ENCODE measurements at places on chromosomes 3 and 15. TPM values are rescaled to one million over a fixed set of nuclear protein-coding genes. Genes with fewer than 3 reads are reported as not detected.
A peak's percentile ranks its signal among the peaks of the same experiment; 100 is the strongest.

- H3K4me1 ChIP-seq = no peaks in the 10 kb centered on the region
- peak overlapping the region; percentile 16 for H3K27ac ChIP-seq
- no peaks in the 10 kb centered on the region for H3K36me3 ChIP-seq
- no peak overlapping the region for H3K4me3 ChIP-seq
These were observed 28.9 kb downstream of the CFAP91 start for GRCh38 chr3:119731560-119732343.

DNA sequence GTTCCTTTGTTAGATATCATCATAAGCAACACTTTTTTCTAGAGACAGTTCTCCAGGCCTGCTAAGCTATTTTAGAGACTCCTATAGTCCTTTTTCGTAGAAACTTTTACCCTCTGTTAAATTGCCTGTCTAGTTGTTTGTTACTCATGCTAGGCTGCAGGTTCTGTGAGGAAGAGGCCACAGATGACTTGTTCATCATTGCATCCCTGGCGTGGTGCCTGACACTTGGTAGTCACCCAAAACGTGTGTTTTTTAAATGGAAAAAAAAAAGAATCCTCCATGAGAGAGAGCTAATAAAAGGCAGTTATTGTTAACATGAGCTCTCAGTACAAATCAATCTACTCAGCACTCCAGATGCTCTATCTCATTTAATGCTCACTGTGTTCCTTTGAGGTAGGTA lies 35.1 kb downstream of the CCDC54 start:
- no peak overlapping the region for H3K27ac ChIP-seq
- H3K27me3 ChIP-seq = no peaks in the 10 kb centered on the region
- no peaks in the 10 kb centered on the region for H3K4me1 ChIP-seq
- no peaks in the 10 kb centered on the region for H3K36me3 ChIP-seq
- DNase-seq = no peak

- DNase-seq = no peak
- no peak overlapping the region for H3K27ac ChIP-seq
- no peaks in the 10 kb centered on the region for H3K4me1 ChIP-seq
- H3K4me3 ChIP-seq = no peak overlapping the region
These were observed 98.2 kb upstream of the UBE3A start for GRCh38 chr15:25536801-25537611.

C3orf33 gene
- total RNA-seq = 2.5 TPM

GRCh38 chr3:102069211-102069662 lies 219.9 kb downstream of the NFKBIZ start:
- H3K36me3 ChIP-seq = no peaks in the 10 kb centered on the region
- H3K4me1 ChIP-seq = no peaks in the 10 kb centered on the region
- no peak overlapping the region for H3K27ac ChIP-seq
- DNase-seq = no peak

DNA sequence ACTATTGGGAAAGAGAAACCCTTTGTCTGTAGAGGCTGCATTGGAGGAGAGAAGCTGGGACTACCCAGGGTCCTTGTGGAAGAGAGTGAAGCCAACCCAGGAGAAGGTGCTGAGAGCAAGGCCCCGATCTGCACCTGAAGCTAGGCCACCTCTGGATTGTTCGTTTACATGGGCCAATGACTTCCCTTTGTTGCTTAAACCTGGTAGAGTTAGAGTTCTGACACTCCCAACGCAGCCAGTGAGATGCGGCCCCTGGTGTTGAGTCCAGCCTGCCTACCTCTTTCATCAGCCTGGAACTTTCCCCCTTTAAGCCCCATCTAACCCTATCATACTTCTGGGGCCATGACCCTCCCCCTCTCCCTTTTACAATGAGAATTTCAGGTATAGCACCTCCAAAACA lies 30.8 kb downstream of the CCDC13 start:
- no peak overlapping the region for H3K4me3 ChIP-seq
- no peaks in the 10 kb centered on the region for H3K4me1 ChIP-seq
- H3K27ac ChIP-seq = no peak overlapping the region

GRCh38 chr15:89756897-89757296 lies 5.8 kb upstream of the MESP1 start:
- DNase-seq = no peak
- no peak overlapping the region for H3K27ac ChIP-seq
- H3K4me1 ChIP-seq = peaks cover 5% of the 10 kb centered on the region
- H3K27me3 ChIP-seq = peaks cover 58% of the 10 kb centered on the region

DNA sequence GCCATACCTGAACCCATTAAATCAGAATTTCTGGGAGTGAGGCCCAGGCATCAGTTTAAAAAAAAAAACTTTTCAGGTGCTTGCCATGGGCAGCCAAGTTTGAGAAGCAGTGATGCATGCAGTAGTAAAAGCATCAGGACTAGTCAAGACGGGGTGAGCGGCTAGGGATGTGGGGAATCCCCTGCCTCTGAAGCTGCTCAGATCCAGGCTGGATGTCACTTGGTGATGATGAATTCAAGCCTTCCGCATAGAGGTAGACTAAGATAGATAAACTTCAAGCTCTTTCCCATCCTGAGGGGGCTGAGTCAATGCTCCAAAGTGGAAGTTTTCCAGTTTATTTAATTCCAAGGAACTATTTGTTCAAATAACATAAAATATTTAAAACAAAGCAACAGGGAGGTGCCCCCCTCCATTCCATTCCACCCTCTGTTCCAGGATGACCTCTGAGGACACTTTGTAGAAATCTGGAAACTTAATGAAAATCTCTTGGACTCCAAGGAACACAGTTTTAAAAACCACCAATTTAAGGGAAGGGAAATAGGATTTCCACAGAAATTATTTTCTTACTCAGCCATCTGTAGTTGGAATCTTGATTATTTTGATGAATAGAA lies 100.4 kb upstream of the NR2E3 start:
- no peak overlapping the region for H3K27ac ChIP-seq
- no peaks in the 10 kb centered on the region for H3K27me3 ChIP-seq
- H3K4me1 ChIP-seq = peaks cover 3% of the 10 kb centered on the region
- H3K36me3 ChIP-seq = no peaks in the 10 kb centered on the region
- no peak for DNase-seq

DNA sequence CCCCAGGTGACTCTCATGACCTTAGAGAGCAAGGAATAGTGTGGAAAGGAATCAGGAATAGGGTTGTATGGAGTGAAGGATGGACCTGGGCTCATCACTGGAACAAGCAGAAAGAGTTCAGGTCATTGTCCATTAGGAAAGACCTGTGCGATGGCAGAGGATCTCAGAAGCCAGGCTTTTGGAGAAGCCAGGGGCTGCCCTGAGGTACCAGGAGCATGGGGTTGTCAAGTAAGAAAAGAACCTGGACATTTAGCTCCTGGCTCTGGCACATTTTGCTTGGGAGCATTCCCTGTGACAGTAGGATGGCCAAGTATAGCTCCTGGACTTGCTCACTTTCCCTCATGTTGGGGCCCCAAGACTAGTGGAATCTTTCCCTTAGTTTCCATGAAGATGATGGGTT lies 52.9 kb upstream of the MANF start:
- DNase-seq = peak; percentile 7
- H3K4me3 ChIP-seq = no peak overlapping the region
- H3K4me1 ChIP-seq = no peaks in the 10 kb centered on the region
- H3K36me3 ChIP-seq = peaks cover 4% of the 10 kb centered on the region
- H3K27ac ChIP-seq = no peak overlapping the region

GPR171 gene
- total RNA-seq = not detected

GRCh38 chr3:186162221-186162620 lies 53.3 kb upstream of the ETV5 start:
- no peak overlapping the region for H3K4me3 ChIP-seq
- peaks cover 23% of the 10 kb centered on the region for H3K27me3 ChIP-seq
- H3K27ac ChIP-seq = no peak overlapping the region
- H3K4me1 ChIP-seq = no peaks in the 10 kb centered on the region
- DNase-seq = no peak

RTP4 gene
- not detected for total RNA-seq

- no peak for DNase-seq
- no peak overlapping the region for H3K27ac ChIP-seq
- no peak overlapping the region for H3K4me3 ChIP-seq
- no peaks in the 10 kb centered on the region for H3K27me3 ChIP-seq
These were observed 8.7 kb upstream of the GPD1L start for GRCh38 chr3:32097768-32098167.

DAZL gene
- total RNA-seq = not detected

All from endodermal cell (in vitro differentiated cells).